ENCODE measurements at places on chromosomes 1 and 21.

DNA sequence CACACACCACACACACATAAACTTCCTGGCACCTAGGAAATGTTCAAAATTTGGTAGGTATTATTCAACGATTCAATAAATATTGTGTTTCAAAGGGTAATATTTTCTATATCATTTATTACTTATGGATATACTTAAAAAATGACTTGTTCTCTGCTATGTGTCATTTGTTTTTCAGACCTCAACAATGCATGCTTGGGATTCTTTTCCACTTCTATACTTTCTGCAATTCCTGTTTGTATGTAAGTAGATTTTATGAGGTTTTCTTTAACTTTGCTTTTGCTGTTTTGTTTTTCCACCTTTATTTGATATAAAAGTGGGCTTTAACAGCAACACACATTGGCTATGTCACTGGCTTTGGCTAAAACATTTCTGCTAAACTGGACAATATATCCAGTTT lies 3.5 kb downstream of the CEP170 start:
- DNase-seq: no peak

GRCh38 chr21:40054403-40054802 lies 187.2 kb downstream of the PCP4 start:
- no peak for DNase-seq

DNA sequence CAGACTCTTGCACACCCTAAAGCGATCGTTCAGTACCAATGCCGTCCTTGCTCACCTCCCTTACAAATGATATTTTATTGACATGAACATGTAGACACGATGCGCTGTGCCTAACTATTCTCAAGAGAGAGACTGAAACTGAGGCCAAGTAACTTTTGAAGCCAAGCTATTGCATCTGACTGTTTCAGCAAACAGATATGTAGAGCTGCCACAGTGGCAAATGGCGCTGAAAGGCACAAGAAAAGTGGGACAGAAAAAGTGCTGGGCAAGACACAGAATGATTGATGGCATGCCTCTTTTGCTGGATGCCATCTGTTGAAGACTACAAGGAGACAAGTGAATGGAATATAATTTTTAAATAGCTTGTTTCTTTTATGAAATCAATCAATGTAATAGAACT lies 1157.2 kb upstream of the ADGRL4 start:
- DNase-seq: no peak

- DNase-seq: no peak
Measured at GRCh38 chr1:69485616-69486015, 82.1 kb upstream of the LRRC7 start.

DNA sequence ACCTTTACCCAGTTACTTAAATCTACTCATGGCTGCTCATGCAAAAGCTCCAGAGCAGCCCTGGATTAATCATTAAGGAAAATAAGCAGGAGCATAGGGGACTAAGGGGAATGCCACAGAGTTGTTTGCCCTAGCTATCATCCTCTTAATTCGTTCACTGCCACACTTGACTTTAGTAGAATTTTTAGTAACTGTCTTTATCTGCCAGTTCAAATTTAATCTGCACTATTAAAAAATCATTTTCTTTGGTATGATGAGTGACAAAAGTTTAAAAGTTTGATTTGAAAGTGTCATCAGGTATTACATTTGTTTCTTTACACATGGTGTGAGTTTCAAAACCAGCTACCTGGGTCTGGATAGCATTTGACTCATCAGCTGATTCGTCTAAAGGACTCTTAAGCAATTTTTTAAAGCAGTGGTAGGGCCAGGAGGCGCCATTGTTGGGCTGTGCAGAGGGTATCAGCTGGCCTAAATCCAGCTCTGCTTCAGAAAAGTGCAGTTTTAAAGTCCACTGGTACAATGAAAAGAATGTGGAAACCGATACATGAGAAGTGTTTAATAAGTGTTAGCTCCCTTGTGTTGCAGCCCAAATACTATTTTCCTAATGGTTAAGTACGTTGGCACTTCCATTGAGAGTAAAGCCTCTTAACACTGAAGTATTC lies 69.9 kb upstream of the DR1 start:
- DNase-seq: no peak

DNA sequence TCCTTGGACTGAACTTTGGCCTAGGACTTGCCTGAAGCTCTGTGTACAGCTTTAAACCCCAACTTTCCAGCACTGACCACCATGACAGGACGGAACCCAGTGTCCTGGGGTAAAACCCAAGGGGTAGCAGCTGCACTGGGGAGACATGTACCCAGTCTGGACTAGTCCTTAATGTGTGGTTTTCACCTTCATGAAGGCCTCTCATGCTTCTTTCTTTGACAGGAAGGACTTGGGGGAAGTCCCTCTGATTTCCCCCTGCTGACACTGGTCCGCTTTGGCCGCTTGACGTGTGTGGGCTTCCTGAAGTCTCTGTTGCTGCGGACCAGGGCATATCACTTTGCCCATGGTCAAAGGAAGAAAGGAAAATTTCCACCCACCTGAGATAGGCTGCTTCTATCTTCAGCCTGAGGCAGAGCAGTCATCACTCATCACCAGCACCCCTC lies 66.3 kb upstream of the PRDX6 start:
- DNase-seq: no peak

- DNase-seq: no peak
Measured at GRCh38 chr1:82614090-82614489, 813.4 kb downstream of the ADGRL2 start.

DNA sequence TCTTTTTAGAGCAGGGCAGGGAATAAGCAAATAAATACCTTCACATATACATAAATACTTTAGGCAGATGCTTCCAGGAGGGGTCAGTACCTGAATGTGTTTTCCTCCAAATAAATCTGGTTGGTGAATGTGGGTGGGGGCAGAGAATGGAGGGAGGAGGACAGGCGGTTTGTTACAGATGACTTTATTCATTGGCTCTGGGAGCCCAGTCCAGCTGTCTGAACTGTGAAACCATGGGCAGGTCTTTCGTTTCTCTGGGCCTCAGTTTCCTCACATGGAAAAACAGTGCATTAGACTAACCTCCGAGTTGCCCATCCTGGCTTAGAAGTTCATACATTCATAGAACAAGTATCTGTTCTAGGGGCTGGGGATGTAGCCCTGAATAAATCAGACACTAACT lies 124.6 kb downstream of the IER5 start:
- no peak for DNase-seq

DNA sequence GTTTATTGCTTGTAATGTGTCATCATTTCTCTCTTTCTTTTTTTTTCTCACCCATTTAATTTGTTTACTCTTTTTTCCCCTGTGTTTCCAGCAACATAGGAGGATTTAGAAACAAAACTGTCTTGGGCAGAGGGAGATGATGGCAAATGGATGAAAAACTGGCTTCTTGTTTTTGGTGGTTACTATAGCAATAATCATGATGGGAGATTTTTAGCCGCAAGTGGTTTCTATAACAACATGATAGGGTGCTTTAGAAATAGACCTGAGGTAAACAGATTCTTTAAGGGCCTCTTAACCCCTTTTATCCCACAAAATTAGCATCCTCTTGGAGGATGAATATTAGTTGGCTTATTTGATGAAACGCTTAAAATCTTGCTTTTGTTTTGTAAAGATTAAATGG lies 51.6 kb downstream of the CRB1 start:
- DNase-seq: no peak

GRCh38 chr1:36807262-36807661 lies 227.1 kb downstream of the GRIK3 start:
- DNase-seq: no peak

GRCh38 chr1:7783178-7783711 lies 846 bp upstream of the PER3 start:
- DNase-seq: peak; percentile 84

DNA sequence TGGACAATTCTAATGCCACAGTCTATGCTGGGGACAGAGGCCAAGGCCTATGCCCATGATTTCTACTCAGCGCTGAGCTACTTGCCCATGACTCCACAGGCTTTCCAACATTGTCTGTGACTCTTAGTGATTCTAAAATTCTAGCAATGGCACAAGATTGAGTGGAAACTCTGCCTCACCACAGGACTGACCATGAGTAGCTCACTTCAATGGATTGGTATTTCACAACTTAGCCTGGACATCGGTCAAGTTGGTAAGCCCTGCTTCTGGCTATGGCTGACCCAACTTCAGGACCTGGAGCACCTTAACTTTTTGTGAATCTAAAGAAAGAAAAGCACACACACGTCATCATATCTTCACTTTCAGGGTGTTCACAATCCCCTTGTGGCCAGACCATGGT lies 255.1 kb downstream of the SDCCAG8 start:
- DNase-seq: no peak

GRCh38 chr1:64743954-64744491 lies 852 bp upstream of the RAVER2 start:
- DNase-seq: no peak

DNA sequence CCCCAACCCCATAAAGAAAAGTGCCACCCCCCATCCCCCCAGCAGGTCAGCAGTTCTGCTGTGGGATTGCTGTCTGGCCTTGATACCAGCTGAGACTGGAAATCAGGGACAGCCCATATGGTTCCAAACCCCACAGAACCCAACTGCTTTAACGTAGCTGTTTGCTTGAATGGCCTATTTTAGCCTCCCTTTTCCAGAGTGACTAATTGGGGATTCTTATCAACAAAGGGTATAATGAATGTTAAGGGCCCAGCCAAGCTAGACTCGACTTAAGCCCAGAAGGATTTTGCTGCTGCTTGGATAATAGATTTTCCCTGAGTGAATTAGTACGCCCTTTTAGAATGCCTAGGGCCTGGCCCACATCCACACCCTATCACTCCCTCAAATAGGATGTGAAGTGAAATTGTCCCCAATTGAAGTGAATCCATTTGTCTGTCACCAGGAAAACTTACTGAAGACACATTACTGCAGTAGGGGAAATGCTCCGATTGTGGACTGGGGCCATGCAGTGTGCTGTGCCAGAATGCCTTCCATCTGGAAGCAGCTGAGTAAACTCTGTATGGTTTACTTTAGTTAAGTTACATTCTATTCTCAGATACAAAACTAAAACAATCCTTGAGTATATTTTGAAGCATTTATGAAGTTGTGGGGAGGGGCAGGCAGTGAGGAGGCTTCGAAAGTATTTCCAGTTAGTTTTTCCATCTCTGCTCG lies 156.9 kb downstream of the DHRS3 start:
- no peak for DNase-seq

- DNase-seq: peak; percentile 59
Measured at GRCh38 chr21:45293220-45293725, 5.6 kb upstream of the POFUT2 start.

DNA sequence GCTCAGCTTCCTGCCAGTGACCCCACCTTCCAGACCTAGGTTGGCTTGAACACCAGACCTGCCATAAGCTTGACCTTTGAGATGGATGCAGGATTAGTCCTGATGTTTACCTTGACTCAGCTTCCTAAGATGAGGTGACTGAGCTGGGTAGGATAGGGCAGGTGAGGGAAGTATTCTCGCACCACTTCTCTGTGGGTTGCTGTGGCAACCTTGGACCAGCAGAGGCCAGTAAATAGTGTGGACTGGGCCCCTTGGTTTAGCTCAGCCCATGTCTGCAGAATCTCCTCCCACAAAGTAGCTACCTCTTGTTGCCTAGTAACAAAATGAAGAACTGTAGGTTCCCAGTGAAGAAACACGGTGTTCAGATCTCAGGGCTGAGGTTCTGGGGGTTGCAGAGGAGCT lies 8.4 kb downstream of the RPS6KA1 start:
- DNase-seq: peak; percentile 37

All from AG08395 (cell line).